Activated T-cell treated with anti-CD3 and anti-CD28 coated beads, Interleukin-2, amount 50 U/mL, for 24 hours (primary cell): ENCODE measurements at places on chromosomes 5 and 9.

DNA sequence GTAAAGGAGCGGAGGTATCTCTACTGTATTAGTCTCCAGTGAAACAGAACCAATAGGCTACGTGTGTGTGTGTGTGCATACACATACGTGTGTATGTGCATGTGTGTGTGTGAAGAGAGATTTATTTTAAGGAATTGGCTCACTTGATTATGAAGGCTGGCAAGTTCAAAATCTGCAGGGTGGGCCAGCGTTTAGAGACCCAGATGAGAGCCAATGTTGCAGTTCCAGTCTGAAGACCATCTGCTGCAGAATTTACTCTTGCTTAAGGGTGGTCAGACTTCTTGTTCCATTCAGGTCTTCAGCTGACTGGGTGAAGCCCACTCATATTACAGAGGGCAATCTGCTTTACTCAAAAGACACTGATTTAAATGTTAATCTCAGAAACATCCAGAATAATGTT is 119.2 kb downstream of the FGF18 start:
- DNase-seq, result no peak

DNA sequence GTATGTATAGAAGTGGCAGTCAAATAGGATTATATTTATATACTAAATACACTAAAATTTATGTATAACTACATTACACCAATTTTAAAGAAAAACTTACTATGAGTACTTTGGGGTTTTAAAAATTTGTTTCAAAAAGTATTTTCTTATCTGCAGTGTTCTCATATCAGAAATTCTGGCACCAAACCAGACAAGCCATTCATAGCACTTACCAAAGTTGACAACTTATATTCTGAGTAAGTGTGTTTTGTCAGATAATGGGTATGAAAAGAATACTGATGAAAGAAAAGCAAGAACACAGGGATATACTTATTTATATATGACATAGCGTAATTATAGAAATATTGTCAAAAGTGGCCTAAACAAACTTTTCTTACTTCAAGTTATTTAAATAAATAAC is 67.5 kb downstream of the SPEF2 start:
- DNase-seq, result no peak

- no peak for DNase-seq
Measured at GRCh38 chr5:164052536-164053093, 547.2 kb downstream of the MAT2B start.

DNA sequence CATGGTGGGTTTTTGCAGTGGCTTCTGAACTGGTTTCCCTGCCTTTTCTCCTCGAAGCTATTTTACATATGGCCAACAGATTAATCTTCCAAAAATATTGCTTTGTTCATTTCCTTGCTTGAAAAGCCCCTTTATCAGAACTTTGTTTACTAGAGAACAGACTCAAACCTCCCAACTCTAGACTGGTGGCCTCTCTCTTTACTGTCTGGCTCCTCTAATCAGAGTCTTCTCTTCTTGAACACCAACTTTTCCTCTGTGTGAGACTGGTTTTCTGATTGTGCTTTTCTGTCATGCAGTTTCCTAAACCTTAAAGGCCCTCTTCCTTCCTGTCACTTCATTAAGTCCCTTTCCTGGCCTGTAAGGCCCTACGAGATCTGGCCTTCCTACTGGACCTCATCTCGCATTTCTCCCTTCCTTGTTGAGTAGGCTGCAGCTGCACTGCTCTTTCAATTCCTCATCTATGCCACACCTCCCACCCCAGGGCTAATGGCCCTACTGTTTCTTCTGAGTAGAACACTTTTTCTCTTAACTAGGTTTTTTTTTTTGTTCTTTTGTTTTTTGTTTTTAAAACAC is 5.7 kb downstream of the C9orf43 start:
- no peak for DNase-seq

DNA sequence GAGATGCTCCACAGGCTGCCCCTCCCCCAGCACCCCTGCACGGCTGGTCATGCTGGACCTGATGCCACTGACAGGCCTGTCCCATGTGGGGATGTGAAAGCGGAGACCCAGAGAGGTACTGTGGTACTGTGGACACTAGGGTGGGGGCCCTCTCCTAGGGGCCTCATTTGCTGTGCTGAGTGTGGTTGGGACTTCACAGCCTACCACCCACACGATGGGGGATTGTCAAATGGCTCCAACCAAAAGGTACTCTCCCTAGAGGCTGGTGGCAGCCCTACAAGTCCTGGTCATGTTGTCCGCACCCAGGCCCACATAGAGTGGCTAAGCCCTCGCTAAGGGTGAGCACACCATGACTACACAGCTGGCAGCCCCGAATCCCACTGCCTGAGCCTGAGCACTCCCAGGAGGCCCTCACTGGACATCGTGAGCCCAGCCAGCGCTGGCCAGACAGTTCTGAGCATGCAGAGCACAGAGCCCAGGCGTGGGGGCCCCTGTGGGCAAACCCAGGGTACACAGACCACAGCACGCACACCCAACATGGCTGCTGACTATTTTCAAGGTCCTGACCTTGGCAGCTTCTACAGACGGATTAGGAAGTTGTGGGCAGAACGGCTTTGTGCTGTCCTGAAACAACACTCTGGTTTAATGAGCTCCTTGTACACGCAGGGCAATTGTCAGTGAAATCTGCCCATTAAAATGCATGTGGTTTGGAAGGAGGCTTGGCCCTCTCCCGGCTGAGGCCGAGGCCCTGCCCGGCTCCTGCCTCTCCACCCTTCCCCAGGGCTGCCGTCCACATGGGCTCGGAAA is 214.1 kb downstream of the HSPA4 start:
- DNase-seq, result no peak
